Anterior cingulate cortex (tissue), 58 donors: ENCODE measurements at places on chromosomes 3 and 15.

GRCh38 chr3:150635526-150635925 lies 32.4 kb downstream of the SELENOT start:
- no peak for DNase-seq

GRCh38 chr15:58447271-58448010 lies 15.7 kb downstream of the LIPC start:
- DNase-seq, result no peak

DNA sequence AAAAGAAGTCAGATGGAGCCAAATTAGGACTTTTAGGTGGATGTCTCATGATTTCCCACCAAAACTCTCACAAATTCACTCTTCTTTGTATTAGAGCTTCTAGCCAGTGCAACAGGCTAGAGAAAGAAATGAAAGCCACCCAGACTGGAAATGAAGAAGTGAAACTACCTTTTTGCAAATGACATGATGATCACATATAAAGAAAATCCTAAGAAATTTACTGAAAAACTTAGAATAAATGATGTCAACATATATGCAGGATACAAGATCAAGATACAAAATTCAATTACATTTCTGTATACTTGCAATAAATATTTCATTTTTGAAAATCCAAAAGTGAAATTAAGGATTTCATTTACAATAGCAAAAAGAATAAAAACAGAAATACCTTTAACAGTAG lies 110.8 kb downstream of the LRIG1 start:
- no peak for DNase-seq

GRCh38 chr3:51221959-51222358 lies 163.1 kb upstream of the MANF start:
- no peak for DNase-seq

DNA sequence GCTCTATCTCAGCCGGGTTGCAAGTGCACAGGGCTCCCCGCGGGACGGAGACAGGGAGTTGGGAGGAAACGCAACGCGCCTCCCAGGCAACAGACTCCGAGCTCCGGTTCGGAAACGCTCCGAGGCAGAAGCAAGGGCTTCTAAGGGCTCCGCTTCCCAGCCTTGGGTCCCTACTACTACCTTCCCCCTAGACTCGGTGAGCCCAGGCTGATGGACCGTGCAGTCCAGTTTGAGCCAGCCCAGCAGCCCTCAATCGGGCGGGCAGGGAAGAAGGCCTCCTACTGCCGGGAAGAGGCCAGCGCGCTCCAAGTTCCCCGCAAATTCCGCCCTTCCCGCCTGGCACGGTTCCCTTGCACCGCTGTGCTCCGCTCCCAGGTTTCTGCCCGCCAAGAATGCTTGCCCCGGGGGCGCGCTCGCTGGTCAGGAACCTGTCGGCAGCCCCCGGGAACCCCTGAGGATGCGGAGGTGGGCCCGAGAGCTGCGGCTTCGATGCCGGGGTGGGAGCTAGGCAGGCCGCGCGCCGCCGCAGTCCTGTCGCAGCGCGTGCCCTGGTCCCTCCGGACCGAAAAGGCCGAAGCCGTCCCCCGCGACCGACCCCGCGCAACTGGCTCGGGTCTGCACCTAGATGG lies 728 bp downstream of the TRANK1 start:
- DNase-seq, result no peak

DNA sequence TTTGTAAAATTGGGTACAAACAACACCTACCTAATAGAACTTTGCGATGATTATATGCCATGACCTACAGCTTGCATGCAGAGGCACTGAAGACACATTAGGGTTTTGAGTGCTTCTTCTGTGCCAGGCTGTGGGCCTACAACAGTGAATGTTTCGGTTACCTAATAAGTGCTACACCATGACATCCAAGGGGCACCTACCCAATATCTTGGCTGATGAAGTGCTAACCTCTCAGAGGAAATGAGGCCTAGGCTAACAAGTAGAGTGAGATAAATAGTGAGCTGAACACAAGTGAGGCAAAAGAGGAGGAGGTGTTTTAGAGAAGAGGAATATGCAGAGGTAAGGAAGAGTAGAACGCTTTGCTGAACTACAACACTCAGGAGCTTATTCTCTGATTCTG lies 12.2 kb upstream of the RASGRP1 start:
- DNase-seq, result no peak

DNA sequence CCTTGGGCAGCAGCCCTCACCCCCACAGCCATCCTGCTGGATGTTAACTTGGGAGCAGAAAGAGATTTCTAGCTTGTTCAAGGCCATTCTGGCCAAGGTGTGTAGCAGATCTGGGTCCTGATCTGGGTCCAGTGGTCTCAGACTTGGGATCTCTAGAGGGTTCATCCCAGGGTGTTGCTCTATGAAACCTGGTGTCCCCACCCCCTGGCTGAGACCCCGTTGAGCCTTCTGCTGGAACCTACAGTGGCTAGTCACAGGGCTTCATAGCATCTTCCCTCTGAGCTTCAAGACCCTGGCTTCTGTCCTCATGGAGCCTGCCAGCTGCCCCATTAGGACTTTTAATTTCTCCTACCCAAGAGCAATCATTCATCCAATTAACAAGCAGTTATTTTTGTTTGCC lies 64.3 kb downstream of the EPHB1 start:
- no peak for DNase-seq

GRCh38 chr3:19934098-19934566 lies at the start of gene EFHB:
Gene EFHB (minus strand): TSS chr3:19934217. CDS start chr3:19934018, 199 bp downstream.
- no peak for DNase-seq

DNA sequence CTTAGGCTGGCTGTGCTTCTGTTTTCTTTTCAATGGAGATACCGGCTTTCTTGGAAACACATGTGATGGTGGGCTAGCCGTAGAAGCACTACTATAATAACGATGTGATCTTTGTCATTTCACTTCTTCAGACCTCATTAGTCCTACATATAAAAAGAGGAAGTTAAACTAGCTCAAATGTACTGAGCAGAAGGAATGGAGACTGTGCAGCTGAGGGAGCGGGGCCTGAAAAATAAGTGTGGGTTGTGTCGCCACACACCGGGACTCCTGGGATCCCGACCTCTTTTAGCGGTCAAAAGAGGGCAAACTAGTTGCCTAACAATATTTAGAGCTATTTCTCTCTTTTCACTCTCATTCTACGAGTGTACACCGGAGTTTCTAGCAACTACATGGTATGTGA lies 1.0 kb upstream of the RNF7 start:
- no peak for DNase-seq

- no peak for DNase-seq
Measured at GRCh38 chr3:5456199-5456598, 268.7 kb downstream of the EDEM1 start.

DNA sequence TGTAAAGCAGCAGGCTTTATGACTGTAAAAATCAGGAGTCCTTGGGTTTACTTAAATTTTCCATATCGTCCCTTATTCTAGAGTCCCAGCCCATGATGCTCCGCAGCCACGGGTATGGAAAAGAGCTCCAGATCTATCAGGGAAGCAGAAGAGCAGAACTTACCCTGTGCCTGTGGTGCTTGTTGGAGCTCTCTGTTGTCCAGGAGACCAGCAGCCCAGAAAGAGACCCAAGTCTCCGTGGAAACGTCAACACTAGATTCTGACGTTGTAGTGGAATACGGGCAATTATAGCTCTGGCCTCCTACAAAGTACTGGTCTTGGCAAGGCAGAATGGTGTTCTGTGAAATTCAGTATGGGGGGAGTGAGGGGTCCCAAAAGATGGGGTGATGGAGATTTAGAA lies 2.0 kb downstream of the GMNC start:
- no peak for DNase-seq

GRCh38 chr3:64344721-64345207 lies 119.5 kb upstream of the PRICKLE2 start:
- no peak for DNase-seq

DNA sequence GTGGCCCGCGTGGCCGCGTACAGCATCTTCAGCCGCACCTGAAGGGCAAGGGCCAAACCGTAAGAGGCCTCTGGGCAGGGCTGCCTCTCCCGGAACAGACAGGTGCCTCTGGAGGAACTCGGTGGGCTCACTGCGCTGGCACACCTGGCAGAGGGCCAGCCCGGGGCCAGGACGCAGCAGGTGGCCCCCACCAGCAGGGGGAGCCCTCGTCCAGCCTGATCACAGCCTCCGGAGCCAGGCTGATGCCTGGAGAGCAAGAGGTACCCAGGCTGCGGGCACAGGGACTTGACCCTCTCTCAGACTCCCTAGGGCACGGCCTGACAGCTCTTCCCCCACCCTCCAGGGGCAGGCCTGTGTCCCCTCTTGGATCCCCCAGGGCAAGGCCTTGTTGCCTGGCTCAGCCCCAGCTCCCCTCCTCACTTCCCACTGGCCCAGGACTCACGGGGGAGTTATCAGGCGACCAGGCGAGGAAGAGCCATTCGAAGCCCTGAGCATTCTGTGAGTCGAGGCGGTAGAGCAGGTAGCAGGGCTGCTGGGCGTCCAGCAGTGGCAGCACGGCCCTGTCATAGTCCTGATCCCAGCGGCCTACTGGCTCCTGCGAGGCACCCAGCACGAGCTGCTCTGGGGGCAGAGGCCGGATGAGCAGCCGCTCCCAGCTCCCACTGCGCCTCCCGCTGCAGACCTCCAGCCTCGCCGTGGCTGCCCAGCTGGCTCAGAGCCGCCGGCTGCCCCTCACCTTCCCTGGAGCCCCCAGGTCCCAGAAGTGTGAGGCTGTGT lies 6.2 kb upstream of the TLR9 start:
- DNase-seq, result no peak

- no peak for DNase-seq
Measured at GRCh38 chr15:24786347-24786746, 110.8 kb downstream of the NPAP1 start.

- peak; percentile 12 for DNase-seq
Measured at GRCh38 chr15:86231864-86232721, 152.4 kb downstream of the AGBL1 start.

DNA sequence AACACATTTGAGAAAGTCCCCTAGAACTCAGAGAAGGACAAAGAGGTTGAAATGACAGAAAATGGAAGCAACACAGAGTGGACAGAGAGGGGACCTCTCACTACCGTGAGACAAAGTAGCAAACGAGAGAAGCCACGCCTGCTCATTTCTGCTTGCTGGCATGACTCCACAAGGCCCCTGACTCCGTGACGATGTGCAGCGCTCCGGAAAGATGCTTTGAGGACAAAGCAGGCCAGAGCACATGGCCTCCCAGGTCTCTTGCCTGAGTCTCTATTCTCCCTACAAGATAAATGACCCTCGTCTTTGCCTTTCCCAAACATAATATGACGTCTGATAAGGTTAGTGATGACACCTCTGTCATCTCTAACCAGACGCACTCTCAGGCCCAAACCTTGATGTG lies 63.8 kb upstream of the CTSH start:
- no peak for DNase-seq

DNA sequence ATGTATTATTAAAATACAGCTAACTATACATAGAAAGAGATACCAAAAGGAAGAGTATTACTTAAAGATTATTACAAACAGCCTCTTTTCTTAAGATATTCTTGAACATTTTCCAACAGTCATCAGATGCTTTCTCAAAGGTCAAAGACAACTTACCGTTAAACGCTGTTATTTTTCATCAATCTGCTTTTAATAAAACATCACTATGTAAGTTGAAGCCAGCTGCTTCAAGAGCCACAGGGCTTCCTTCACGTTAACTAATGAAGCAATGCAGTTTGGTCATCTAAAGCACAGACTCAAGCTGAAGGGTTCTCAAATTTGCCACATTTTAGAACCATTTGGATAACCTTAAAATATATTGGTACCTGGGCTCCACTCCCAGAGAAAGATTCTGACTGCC lies 578.8 kb downstream of the ROBO2 start:
- no peak for DNase-seq

- DNase-seq, result peak; percentile 61
Measured at GRCh38 chr15:41577863-41578735, 19.1 kb downstream of the TYRO3 start.

- no peak for DNase-seq
Measured at GRCh38 chr15:71226536-71227455, 111.5 kb downstream of the THSD4 start.

- no peak for DNase-seq
Measured at GRCh38 chr3:126613479-126614188, 41.3 kb downstream of the TXNRD3 start.

DNA sequence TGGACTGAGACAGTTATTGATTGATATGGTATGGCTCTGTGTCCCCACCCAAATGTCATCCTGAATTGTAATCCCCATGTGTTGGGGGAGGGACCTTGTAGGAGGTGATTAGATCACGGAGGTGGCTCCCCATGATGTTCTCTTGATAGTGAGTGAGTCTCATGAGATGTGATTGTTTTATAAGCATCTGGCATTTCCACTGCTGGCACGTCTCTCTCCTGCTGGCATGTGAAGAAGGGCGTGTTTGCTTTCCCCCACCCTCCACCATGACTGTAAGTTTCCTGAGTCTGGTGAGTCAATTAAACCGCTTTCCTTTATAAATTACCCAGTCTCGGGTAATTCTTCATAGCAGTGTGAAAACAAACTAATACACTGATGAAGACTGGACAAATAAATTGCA lies 105.6 kb upstream of the MELTF start:
- DNase-seq, result no peak

- no peak for DNase-seq
Measured at GRCh38 chr3:129304962-129305222, 26.2 kb downstream of the HMCES start.

- DNase-seq, result no peak
Measured at GRCh38 chr3:147397875-147398812, 8.2 kb downstream of the ZIC4 start.

GRCh38 chr3:128198313-128198712 lies 45.0 kb downstream of the EEFSEC start:
- DNase-seq, result no peak
